ENCODE measurements at places on chromosomes 2 and 18.

DNA sequence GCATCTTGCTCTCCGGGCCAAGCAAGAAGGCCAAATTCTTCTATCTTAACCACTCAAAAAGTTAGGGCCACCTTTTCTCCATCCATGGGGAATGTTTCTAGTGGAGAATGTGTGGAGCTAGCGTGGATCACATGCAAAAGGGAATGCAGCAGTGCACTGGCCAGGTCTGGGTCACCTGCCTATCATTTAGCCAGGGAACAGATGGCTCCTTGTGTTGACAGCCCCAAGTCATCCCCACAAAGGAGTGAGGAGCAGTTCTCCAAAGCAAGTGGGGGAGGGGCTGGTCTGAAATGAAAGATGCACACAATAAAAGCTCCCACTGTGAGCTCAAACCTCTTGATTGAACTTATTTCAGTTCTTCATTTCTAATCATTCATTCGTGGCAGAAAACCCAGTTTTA is 19.1 kb downstream of the EPB41L3 start:
- no peak for DNase-seq

- no peak for DNase-seq
These were observed 109.9 kb downstream of the ZNF236 start for GRCh38 chr18:76932026-76932819.

GRCh38 chr2:108906403-108907077 is 82.5 kb downstream of the EDAR start:
- no peak for DNase-seq

DNA sequence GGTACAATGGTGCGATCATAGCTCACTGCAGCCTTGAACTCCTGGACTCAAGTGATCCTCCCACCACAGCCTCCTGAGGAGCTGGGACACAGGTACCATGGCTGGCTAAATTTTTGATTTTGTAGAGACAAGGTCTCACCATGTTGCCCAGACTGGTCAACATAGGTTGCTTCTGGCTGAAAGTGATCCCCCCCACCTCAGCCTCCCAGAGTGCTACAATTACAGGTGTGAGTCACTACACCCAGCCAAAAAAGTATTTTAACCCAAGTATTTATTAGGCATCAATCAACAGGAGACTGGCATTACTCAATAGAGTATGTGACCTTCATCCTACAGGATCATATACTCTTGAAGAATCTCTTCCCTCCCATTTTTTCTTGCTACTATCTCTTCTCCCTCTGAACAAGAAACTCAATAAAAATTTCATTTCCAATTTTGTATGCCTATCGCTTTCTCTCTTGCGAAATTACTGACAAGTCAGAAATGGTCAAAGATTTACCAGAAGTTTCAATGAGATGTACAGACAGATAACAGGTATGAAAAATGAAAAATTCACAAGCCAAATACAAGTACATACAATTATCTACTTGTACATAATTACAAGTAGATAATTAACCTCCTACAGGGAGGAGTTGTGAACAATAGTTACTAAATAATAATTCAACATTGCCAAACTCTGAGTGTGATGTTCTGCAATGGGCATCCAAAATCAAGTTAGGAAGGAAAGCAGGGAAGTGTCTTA is 34.9 kb upstream of the CCNT2 start:
- no peak for DNase-seq

DNA sequence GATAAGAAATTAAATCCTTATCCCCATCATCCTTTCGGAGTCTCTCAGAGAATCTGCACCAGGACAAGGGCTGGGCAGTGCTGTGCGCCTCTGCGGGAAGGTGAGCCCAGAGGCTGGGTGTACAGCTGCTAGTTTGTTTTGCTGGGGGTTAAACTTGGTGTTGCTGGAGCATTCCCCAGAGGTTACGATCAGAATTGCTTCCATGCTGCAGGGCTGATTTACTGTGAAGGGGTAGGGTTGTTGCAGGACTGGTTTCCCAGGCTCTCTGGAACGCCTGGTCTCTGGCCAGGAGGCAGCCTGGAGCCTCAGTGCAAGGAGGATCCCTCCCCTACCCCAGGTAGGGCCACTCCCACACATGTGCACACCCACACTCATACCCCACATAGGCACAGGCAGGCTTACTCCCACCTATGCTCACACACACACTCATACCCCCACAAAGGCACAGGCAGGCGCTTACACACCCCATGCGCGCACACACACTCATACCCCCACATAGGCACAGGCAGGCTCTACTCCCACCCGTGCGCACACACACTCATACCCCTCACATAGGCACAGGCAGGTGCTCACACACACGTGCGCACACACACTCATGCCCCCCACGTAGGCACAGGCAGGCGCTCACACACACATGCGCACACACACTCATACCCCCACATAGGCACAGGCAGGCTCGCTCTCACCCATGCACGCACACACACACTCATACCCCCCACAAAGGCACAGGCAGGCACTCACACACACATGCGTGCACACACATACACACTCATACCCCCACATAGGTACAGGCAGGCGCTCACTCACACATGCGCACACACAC is 11.3 kb downstream of the CNNM4 start:
- no peak for DNase-seq

DNA sequence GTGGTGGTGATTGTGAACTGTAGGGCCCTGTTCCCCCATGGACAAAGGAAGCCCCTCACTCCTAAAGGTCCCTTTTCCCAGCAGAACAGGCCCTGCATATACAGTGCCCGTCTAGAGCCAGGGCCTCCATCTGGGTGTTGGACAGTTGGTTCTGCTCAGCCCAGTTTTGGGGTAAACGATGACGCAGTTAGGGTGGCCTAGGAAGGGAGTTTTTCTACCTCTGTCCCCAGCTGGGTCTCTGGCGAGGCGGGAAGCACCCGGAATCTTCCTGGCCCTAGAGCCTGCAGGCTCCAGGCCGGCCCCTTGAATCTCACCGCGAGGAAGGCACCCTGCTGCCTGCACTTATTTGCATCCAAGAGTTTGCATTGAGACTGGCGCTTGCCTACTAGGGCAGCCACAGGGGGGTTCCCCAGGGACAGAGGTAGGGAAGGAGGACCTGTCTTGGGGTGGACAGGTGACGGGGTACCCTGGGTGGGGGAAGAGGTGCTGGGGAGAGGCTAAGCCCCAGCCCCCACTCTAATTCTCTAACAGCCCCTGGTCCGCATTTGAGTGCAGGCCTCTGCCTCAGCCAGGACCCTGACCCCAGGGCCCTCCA is 529 bp upstream of the MTA3 start:
- peak; percentile 30 for DNase-seq

GRCh38 chr2:65059071-65059470 is 2.9 kb downstream of the CEP68 start:
- no peak for DNase-seq

GRCh38 chr2:635687-636621 is 41.3 kb downstream of the TMEM18 start:
- no peak for DNase-seq

DNA sequence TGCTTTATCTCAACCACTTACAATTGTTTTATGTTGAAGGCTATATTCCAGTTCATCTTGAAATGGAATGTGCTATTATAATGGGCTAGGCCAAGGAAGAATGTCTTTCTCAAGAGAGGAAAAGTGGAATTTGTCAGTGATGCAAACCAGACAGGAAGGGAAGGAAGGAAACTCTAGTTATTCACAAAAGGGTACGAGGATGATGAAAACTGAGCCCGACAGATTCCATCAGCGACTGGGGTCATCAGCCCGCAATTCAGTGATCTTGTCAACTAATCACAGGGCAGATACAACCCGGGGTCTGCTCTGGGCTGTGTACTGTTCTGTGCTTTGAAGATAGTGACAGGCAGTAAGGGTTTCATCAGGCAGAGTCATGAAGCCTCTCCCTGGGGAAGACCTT is 23.4 kb upstream of the LYPD6 start:
- DNase-seq = no peak

GRCh38 chr2:160417745-160418397 is 75.7 kb downstream of the RBMS1 start:
- no peak for DNase-seq

GRCh38 chr18:48061781-48062570 is 131.5 kb upstream of the SMAD2 start:
- no peak for DNase-seq

DNA sequence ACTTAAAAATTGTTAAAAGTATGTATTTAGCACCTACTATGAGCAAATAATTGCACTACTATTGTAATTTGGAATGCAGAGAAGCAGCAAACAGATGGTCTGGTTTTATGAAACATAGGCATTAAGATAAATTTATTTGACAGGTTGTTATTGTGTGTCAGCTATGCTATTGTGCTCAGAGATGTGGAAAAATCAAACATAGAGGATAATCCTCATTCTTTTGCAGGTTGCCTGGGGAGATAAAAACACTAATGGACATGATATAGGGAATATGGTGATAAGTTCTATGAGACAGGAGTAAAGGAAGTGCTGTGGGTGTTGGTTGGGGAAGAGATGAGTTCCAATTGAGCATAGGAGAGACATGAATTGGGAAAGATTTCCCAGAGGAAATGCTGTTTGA is 71.3 kb downstream of the PPP1R1C start:
- DNase-seq = no peak

DNA sequence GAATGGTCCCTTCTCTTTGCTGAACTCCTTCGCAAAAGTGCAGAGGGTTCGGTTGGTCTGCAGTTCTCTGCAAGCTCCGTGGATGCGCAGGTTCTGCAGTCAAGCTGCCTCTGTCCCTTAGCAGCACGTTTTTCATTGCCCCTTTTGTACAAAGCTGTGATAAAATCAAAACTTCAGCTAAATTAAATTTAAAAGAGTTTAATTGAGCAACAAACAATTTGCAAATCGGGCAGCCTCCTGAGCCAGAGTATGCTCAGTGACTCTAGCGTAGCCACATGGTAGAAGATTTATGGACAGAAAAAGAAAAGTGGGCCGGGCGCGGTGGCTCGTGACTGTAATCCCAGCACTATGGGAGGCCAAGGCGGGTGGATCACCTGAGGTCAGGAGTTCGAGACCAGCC is 18.8 kb downstream of the TSN start:
- no peak for DNase-seq

- no peak for DNase-seq
These were observed 15.9 kb upstream of the CHAC2 start for GRCh38 chr2:53751728-53752127.

DNA sequence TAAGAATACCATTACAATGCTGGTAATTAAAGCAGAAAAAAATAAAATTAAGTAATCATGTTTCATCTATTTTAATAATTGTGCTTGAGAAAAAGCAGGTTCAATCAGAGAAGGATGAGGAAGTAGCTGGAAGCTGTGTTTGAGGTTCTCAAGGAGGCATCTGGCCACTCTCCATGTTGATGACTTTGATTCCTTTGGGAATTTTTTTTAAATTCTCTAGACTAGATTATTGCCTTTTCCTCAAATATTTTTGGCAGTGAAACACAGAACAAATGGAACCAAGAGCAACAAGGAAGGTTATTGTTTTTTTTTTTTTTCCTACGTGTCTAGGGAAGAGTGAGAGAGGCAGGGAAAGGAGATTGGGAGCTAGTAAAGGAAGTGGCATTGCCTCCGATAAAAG is 99.9 kb upstream of the NRP2 start:
- DNase-seq = no peak
